ENCODE measurements at places on chromosomes 1 and 21.

- DNase-seq, result no peak
These were observed 8.7 kb downstream of the SH3BP5L start for GRCh38 chr1:248817065-248817464.

DNA sequence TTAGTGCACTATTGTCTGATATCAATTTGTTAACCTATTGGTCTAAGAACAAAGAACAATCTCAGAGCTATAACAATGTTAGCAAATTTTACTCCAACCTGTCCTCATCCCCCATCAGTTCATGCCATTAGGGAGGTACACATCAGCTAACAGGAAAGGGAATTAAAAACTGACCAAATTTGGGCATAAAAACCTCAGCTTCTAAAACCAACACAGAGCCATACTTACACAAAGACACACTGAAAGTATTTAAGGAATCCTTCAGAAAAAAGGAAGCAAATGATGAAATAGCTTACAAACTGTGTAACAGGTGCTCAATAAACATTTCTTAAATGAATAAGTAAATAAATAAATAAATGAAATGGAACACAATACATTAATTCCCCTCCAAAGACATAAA lies 89.2 kb downstream of the TTLL7 start:
- DNase-seq, result no peak

DNA sequence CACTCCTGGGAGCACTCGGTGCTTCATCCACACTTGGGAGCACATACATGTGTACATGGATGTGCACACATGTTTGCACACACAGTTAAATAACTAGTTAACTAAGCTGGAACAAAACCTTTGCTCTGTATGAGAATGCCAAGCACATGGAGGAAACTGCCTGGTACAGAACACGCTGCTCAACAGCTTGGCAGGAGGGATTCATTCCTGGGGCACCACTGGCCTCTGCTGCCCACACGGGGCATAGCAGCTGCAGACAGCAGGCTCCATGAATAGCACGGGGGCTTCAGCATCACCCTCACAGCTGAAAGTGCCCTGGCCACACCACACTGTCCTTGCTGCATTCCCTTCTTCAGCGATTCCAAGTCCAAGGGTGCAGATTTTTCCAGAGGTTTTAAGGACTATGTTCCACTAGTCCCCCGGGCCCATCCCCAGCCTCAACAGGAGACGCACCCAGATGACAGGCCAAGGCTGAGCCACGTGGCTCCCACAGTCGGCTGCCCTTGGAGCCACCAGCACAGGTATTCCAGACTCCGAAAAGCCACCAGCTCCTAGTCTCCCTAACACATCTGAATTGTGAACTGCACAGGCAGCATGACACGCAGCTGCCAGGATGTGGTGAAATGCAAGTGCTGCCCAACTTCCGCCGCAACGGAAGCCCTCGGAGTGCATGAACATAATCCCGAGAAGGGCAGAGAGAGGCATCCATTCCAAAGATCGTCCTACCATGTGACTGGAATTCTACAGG lies 16.9 kb downstream of the NPHP4 start:
- DNase-seq, result no peak

- no peak for DNase-seq
These were observed 208.4 kb upstream of the ZC3H12A start for GRCh38 chr1:37265786-37266667.

DNA sequence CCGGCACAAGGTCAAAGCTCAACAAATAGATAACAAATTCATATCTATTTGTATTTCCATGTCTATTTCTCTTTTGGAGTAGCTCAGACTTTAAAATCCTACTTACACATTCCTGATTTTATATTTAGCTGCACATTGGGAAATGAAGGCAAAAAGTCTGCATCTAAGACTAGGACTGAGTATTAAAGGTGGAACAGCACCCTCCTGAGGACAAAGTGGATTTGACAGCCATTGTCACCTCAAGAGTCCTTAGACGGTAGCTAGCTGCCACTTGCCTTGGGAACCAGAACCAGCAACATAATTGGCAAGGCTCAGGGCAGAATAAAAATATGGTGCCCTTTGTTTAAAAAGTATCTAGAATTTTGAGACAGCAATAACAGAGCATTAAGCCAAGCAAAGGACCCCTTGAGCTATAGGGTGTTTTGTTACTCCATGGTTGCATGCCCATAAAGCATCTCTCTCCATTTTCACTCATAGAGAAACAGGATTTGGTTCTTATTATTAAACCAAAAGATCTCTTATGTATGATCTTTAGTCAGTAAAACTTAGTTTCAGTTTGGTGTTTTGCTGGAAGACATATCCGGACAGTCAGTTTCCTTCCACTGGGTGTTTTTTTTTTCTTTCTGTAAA lies 30.0 kb upstream of the SGIP1 start:
- peak; percentile 68 for DNase-seq

GRCh38 chr1:229762891-229763290 lies 136.8 kb downstream of the URB2 start:
- no peak for DNase-seq

GRCh38 chr1:63662841-63663240 lies 69.6 kb downstream of the PGM1 start:
- peak; percentile 85 for DNase-seq

- DNase-seq, result no peak
These were observed 112.4 kb upstream of the VANGL1 start for GRCh38 chr1:115529216-115529897.

- DNase-seq, result no peak
These were observed 11.1 kb downstream of the ADGRB2 start for GRCh38 chr1:31752952-31753475.

DNA sequence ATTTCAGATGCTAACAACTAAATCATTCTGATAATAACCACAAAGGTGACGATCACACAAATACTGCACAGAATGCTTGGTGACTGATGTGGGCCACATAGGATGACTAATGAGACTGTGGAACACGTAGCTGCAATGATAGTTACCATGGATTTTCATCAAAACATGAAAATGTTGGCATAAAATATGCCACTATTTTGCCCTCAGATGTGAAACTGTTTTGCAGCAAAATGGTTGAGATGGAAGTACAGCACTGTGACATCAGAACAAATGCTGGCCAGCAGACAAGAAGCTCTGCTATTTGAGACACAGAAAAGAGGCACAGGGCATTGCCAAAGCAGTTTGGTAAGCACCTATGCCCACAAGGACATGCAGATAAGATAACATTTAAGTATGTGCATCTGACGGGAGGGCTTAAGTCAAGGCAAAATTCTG lies 83.8 kb downstream of the NIBAN1 start:
- no peak for DNase-seq

DNA sequence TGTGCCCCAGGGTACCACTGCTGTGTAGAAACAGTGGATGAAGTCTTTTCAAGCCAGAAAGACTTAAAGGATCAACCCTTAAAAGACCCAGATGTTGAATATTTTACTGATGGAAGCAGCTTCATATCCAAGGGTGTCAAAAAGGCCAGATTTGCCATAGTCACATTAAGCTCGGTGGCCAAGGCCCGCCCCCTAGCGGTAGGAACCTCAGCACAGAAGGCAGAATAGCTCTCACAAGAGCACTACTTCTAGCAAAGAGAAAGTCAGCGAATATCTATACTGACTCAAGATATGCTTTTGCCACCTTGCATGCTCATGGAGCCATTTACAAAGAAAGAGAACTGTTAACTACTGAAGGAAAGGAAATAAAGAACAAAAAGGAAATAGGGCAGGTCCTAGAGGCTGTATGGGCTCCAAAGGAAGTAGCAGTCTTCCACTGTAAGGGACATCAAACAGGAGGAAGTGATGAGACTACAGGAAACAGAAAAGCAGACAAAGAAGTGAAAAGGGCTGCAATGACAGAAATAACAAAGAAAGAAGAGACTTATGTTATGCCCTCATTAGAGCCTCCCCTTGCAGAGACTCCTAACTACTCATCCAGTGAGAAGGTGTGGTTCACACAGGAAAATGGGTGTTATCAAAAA lies 90.5 kb downstream of the LIPI start:
- no peak for DNase-seq

GRCh38 chr1:27863538-27863915 lies 8.8 kb upstream of the THEMIS2 start:
- DNase-seq, result no peak

GRCh38 chr1:58929671-58930325 lies 146.0 kb upstream of the JUN start:
- DNase-seq, result no peak

Measured in HCT116 (cell line).